ENCODE measurements at places on chromosomes 16 and 17.

GRCh38 chr16:89303617-89304016 is 86.1 kb downstream of the ZNF778 start:
- DNase-seq: no peak

GRCh38 chr17:62935523-62935922 is 30.5 kb upstream of the TANC2 start:
- no peak for DNase-seq

GRCh38 chr16:503150-504071 is 24.1 kb upstream of the CAPN15 start:
- DNase-seq: no peak

- DNase-seq: no peak
Measured at GRCh38 chr17:83077411-83077810, 2.0 kb upstream of the METRNL start.

DNA sequence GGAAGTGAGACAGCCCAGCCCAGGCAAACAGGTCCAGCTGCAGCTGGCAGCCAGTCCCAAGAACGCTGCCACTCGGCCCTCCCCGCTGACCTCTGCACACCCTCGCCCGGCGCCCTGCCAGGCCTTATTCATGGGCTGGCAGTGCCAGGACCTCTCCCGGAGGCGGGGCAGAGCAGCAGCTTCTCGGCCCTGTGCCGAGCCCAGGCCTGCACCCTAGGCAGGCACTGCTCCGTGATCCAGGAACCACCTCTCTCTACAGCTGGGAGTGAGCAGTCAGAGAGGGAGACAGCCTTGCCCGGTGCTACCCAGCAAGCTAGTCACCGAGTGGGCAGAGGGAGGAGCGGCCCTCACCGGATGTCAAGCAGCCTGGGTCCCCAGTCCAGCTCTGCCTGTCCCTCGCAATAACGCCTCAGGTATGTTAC is 79.9 kb upstream of the CBX4 start:
- DNase-seq: no peak

GRCh38 chr16:55725055-55725777 is 69.4 kb downstream of the SLC6A2 start:
- DNase-seq: no peak

DNA sequence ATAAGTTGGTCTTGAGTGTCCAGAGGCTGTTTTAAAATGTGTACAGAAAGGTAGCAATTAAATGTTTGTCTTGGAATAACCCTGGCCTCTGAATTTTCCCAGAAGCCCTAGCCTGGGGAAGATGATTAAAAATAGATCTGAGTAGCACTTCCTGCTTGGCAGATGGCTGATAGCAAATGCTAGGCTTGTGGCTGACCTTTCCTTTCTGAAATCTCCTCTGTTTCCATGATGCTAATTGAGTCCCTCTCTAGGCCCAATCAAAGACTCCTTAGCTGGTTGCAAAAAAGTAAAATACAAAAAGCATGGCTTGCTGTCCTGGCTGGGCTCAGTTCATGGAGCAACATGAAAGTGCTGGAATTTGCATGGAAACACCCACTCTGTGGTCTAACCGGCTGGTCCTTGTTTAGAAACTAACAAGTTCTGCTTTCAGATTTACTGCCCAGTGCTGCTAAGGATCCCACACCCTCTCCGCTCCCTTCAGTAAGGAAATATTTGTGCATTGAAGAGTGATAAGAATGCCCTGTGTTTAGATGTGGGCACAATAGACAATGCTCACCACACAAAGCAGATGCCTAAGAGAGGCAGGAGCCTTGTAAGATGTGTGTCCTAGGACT is 40.8 kb downstream of the YPEL2 start:
- DNase-seq: no peak

DNA sequence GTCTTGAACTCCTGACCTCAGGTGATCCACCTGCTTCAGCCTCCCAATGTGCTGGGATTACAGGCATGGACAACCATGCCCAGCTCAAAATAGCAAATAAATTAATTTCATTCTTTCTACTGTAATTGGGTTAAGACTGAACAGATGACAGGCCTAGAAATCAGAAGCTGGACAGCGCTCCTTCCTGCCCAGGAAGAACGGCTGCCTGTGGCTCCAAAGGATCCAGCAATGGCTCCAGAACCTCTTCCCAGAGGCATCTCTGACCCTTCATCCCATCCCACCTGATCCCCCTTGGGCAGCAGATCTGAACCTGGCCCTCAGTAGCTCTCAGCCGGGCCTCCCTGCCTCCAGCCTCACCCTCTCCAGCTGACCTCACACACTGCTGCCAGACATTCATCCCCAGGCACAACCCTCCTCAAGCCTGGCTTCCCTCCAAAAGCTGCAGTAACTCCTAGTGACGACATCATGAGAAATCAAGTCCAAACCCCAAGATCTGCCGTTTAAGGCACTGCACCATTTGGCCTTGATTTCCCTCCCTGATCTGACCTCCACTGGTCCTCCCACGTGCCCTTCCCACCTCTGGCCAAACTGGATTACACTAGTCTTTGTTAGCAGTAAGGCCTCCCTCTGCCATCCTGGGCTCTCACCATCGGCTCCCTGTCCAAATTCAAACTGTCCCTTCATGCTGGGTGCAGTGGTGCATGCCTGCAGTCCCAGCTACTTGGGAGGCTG is 3.1 kb upstream of the MIF4GD start:
- no peak for DNase-seq

GRCh38 chr16:50699326-50700159 is 6.1 kb downstream of the NOD2 start:
- peak; percentile 56 for DNase-seq

DNA sequence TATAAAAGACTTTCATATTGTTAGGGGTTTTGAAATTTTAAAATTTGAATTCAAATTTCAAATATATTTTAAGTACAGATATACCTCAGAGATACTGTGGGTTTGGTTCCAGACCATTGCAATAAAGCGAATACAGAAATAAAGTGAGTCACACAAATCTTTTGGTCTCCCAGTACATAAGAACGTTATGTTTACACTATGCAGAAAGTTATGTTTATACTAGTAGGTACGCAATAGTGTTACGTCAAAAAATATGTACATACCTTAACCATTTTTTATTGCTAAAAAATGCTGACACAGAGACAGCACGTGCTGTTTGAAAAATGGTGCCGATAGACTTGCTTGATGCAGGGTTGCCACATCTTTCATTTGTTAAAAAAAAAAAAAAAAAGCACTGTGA is 19.7 kb downstream of the NUP88 start:
- DNase-seq: no peak

- no peak for DNase-seq
Measured at GRCh38 chr16:30144917-30145316, 21.9 kb upstream of the MAPK3 start.

- no peak for DNase-seq
Measured at GRCh38 chr16:50093607-50094539, 28.1 kb downstream of the HEATR3 start.

DNA sequence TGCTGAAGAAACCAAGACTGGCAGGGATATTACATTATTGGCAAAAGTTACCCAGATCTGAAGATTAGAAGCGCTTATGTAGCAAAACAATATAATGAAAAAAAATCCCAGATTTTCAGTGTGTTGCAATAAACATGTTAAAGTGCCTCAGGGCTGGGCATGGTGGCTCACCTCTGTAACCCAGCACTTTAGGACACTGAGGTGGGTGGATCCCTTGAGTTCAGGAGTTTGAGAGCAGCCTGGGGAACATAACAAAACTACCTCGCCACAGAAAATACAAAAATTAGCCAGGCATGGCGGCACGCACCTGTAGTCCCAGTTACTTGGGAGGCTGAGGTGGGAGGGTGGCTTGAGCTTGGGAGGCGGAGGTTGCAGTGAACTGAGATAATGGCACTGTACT is 6.8 kb downstream of the ZNF207 start:
- DNase-seq: no peak

DNA sequence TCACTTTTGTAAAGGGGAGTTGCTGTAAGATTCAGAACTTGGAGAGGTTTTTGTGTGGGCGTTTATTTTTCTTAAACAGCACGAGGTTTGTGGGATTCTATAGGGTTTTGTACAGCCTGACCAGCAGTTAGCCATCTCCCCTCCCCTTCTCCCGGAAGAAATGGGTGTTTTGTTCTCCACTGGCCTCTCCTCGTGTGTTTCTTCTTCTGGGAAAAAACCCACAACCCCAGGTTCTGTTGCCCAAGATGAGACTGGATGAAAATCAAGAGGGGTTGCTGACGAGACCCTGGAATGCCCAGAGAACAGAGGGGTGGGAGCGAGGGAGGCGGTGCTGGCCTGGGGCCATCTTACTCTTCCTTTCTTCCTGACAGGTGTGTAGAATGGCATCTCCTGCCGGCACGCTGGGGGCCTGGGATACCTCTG is 186.1 kb downstream of the MSI2 start:
- no peak for DNase-seq

GRCh38 chr17:2303204-2304188 is at the start of the genes SMG6 and SRR:
Gene SMG6, minus strand, starts transcription at chr17:2303785. Its CDS starts 65 bp downstream, at chr17:2303720.
Gene SRR, plus strand, starts transcription at chr17:2303950. Its CDS starts 11,611 bp downstream, at chr17:2315561.
- DNase-seq: peak; percentile 94

GRCh38 chr16:24036614-24037013 is 200.8 kb downstream of the PRKCB start:
- no peak for DNase-seq

DNA sequence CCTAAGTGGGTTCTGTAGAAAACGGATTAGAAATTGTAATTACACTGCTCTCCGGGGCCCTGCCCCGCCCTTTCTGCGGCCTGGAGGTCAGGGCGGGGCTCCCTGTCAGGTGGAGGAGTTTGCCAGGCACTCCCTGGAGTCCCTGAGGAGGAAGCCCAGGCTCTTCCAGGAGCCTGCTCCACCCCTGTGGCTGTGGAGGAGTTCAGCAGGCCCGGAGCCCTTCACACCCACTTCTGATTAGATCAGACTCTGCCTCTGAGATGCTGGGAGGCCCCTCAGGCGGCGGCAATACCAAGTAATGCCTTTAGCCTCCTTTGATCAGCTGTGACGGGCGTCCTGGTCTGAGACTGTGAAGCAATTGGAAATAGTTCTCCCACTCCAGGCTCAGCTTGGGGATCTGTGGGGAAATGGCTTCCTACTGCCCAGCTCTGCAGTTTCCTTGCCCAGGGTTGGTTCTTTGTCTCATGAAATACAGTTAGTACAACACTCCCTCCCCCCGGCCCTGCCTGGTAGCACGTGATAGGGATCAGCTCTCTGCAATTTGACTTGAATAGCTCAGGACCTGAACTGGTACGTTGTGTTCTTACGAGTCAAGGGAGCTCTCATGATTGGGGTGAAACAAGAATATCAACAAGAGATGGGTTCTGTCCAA is 22.3 kb downstream of the BAIAP2 start:
- no peak for DNase-seq

DNA sequence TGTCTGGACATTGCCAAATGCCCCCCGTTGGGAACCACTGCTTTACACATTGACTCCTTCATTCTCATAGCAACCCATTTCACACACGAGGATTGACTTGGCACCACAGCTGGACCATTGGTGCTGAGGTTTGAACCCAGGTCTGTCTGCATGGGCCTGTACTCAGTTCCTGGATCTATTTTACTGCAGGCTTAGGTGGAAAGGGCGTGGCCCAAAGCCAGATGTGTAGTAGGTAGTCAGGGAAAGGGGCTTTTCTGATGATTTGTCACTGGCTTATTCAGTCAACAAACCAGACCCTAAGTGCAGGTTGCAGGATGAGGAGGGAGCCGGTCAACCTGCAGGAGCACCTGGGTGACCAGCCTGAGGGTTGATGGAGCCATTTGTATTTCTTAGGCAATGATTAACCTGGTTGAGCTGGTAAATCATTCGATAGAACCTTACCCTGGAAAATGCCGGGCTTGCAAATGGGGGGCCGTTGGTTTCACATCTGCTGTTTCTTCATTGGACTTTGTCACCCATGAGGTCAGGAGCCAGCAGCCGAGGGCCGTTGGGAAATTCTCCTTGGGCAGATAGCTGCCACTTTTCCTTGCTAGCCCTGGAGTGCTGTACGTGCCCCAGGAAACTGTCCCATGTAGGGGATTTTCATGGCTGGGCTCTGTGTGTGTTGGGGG is 104.4 kb downstream of the CMIP start:
- DNase-seq: no peak

DNA sequence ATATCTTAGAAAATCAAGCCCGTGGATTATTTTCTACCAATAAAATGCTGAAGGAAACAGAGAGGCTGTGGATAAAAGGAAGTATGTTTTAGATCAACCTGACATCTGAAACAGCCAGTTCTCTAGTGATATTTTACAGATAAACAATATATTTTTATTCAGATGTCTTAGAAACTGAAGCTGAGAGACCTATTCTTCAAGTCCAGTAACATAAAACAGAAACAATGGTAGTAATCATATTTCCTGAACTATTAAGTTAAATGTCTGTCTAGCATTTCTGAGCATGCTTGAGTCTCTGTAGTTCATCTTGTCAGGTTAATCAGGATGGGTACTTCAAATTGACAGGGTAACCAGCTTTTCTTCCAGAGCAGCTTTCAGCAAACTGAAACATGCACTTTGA is 449.6 kb upstream of the TOM1L1 start:
- no peak for DNase-seq

- DNase-seq: no peak
Measured at GRCh38 chr17:66520999-66521398, 218.6 kb downstream of the PRKCA start.

DNA sequence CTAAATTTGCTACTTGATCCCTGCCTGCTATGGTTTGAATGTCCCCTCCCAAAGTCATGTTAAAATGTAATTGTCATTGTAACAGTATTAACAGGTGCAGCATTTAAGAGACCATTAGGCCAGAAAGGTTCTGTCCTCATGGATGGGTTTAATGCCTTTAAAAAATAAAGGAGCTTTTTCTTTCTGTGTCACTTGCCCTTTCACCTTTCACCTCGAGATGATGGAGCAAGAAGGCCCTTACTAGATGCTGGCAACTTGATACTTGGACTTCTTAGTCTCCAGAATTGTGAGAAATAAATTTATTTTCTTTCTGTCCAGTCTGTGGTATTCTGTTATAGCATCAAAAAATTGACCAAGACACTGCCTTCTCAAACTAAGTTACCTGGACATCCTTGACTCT is 98.5 kb downstream of the BRIP1 start:
- DNase-seq: no peak

DNA sequence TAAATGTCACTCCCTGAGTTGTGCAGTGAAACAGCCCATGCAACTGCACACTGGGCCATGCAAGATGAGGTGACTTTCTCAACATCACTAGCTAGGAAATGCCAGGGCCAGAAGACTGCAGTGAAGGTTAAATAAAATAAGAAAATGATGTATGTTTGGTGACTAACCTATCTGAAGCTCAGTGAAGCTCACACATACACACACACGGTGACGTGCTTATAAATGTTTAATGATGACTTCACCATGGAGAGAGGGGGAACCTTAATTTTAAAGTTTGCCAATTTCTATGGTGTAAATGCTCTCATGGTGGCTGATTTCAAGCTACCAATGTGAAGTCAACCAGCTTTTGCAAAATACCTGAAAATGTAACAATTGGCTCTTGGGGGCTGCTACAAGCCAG is 166.4 kb downstream of the MAF start:
- DNase-seq: no peak

- DNase-seq: no peak
Measured at GRCh38 chr16:50015631-50016030, 9.4 kb upstream of the CNEP1R1 start.

GRCh38 chr17:38797158-38797490 is 2.2 kb downstream of the PIP4K2B start:
- DNase-seq: no peak

- DNase-seq: no peak
Measured at GRCh38 chr17:81376946-81377714, 18.1 kb upstream of the BAHCC1 start.
